ENCODE measurements at places on chromosomes 6 and 20.
A peak's percentile ranks its signal among the peaks of the same experiment; 100 is the strongest.

DNA sequence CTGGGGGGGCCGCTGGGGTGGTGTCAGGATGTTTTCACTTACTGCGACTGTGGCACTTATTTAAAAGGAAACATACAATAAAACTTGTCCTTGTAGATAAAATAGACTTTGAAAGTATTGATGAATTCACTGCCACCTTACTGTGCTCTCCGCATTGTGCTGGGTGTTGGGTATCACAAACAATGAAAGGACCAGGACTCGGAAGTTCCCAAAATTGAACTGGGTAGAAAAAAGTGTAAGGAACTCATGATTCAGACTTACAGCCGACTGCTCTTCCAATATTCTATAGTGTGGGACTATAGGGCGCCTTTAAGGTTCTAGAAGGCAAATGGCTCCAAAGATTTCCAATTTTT lies 32.1 kb upstream of the ID4 start:
- no peak for DNase-seq

DNA sequence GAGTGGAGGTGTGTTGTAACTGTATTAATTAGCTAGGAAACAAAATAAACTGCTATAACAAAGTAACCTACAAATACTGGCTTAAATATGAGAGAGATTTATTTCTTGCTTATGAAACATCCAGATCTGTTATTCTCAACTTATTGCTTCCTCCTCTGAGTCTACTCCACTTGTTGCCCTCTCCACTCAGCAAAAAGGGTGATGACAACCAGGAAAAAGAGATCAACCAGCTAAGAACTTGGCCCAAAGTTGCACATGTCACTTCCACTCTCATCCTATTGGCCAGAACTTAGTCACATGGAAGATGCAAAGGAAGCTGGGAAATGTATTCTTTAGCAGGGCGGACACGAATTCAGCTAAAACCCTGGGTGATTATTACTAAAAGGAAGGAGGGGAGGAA lies 5.2 kb upstream of the TP53RK start:
- DNase-seq, result no peak

GRCh38 chr20:50930139-50930975 lies 880 bp downstream of the ADNP start:
- DNase-seq, result no peak

DNA sequence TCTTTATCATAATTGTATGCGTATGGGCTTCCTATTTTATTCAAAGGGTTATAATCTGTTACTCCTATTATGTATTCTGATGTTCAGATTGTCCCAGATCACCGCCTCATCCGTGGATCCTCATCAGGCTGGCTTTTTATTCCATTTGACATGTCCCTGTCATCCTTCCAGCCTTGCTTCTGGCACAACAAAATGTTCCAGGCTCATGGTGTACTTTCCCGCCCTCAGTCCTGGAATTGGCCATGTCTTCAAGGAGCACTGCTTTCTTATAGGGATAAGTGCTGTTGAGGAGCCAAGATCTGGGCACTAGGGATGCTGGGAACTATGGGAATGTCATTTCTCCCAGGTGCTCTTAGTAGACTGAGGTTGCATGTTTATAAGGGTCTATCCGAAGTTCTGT lies 207.8 kb downstream of the JARID2 start:
- no peak for DNase-seq

DNA sequence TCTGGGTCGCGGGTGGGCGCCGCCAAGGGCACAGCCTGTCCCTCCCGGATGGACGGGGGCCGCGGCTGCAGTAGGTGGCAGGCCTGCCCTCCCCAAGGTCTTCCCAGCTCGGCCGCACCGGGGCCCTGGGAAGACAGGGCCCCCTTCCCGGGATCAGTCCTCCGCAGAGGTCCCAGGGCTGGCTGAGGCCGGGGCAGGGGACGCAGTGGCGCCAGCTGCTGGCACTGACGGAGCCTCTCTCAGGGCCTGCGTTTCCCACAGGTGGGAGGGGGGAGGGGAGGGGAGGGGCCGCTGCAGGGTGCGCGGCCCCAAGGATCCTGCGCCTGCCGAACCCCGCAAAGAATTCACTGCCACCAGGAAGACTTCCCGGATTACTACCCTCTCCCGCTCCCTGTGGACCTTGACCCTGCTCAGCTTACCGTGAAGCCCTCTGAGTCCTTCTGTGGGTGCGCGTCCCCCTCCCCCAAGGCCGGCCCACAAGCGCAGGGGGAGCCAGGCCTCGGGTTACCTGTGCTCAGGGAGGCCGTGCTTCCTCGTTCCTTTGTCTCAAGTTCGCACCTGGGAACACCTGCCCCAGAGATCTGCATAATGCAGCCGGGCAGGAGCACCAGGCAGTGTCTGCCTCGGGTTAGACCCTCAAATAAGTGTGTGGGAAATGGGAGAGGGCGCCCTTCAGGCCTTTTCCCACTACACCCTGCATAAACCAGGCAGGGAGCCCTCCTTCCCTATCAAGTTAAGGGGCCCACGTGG lies 5.1 kb downstream of the LZTS3 start:
- DNase-seq, result peak; percentile 92

- DNase-seq, result no peak
Observed at GRCh38 chr6:157767775-157768156, 55.3 kb upstream of the SNX9 start.

- no peak for DNase-seq
Observed at GRCh38 chr20:59484228-59484627, 120.1 kb upstream of the PHACTR3 start.

- DNase-seq, result no peak
Observed at GRCh38 chr20:63196768-63197470, 19.0 kb downstream of the YTHDF1 start.

- DNase-seq, result no peak
Observed at GRCh38 chr6:39929733-39930461, 4.4 kb downstream of the MOCS1 start.

DNA sequence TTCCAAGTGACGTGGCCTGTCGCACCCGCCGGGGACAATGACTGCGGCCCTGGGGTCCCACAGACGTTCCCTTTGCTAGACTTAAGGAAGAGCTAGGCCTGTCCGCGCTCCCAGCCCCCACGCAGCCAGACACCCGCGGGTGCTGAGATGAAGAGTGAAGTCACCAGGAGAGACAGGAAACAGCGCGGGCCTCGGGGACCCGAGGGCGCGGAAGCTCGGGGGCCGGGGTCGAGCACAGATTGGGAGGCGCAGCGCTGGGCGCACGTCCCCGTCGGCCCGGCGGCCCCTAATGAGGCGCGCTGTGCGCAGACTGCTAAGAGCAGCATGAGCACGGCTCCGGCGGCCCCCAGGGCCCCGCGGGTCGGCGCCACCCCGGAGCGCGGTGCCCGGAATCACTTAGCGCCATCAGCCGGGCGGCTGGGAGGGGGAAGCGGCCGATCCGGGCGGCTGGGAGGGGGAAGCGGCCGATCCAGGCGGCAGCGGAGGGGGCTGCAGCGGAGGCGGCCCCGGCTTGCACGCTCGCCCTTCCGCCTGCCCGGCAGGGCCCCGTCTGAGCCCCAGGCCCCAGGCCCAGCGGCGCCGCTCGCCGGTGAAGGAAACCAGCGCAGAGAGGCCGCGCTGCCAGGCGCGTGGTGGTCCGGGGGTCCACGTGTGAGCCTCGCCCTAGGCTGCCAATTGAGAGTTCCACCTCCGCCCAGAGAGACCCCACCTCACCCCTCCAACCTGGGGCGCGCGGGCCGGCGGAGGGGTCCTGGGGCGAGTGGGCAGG lies 8.3 kb upstream of the AVP start:
- no peak for DNase-seq

DNA sequence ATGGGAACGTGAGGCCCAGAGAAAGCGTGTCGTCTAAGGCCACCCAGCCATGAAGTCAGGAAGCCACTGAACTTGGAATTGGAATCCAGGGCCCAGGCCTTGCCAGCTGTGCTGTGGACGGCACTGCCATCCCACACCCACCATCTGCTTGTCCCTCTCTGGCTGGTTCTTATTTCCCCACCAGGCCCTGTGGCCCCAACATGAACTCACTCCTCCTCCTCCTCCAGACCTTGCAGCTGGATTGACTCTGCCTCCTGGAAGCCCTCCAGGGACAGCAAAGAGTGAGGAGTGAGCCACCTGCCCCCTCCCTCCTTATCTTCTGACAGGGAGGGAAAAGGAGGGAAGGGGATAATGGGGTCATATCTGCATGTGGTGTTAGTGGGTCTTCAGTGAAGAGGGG lies 16.0 kb upstream of the IP6K3 start:
- DNase-seq, result no peak

GRCh38 chr6:51706086-51706485 lies 381.3 kb downstream of the PKHD1 start:
- no peak for DNase-seq

GRCh38 chr20:36238760-36239159 lies 2.5 kb downstream of the AAR2 start:
- DNase-seq, result no peak

GRCh38 chr6:18021166-18021850 lies 33.9 kb upstream of the KIF13A start:
- DNase-seq, result no peak

Data from NCI-H510A (cell line).